ENCODE measurements at places on chromosomes 13 and 19.
A peak's percentile ranks its signal among the peaks of the same experiment; 100 is the strongest.

- DNase-seq: no peak
Measured at GRCh38 chr13:98200211-98200878, 23.3 kb upstream of the RNF113B start.

DNA sequence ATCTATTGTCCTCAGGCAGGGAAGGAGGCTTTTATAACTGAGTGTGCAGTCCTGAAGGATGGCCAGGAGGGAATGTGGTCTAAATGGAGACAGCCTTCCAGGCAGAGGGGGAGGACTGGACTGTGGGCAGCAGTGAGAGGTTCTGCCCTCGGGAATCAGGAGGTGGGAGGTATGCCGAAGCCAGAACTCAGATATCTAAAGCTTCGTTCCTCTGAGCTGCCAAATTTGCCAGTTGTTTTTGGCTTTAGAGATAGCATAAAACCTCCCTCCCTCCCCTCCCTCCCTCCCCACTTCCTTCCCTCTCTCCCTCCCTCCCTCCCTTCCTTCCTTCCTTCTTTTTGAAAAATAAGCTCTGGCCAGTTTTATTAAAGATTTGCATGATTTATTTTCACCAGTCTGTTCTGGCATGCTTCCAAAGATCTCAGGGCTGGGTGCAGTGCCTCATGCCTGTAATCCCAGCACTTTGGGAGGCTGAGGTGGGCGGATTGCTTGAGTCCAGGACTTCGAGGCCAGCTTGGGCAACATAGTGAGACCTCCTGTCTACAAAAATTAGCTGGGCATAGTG is 2.4 kb downstream of the MEDAG start:
- DNase-seq: no peak

GRCh38 chr13:112575675-112576074 is 12.3 kb downstream of the TUBGCP3 start:
- no peak for DNase-seq

- DNase-seq: no peak
Measured at GRCh38 chr13:83876546-83876945, 5.7 kb downstream of the SLITRK1 start.

DNA sequence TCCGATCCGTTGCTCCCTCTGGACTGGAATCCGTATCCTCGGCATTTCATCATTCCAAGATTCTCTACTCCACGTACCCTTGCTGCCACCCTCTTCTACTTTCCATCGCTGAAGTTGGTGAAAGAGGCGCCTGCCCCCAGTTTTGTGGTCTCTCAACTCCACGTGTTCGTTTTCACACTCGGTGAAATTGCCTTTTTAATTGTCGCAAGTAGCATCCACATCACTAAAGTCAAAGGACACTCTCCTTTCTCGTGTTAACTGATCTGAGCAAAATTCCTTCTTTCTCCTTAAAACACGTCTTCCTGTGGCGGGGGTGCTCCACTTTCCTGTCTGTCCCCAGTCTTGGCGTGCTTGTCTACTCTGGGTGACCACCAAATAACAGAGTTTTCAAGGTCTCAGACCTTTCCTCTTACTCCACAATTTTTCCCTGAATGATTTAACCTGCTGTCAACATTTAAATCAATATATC is 1.1 kb upstream of the TMTC4 start:
- DNase-seq: no peak

DNA sequence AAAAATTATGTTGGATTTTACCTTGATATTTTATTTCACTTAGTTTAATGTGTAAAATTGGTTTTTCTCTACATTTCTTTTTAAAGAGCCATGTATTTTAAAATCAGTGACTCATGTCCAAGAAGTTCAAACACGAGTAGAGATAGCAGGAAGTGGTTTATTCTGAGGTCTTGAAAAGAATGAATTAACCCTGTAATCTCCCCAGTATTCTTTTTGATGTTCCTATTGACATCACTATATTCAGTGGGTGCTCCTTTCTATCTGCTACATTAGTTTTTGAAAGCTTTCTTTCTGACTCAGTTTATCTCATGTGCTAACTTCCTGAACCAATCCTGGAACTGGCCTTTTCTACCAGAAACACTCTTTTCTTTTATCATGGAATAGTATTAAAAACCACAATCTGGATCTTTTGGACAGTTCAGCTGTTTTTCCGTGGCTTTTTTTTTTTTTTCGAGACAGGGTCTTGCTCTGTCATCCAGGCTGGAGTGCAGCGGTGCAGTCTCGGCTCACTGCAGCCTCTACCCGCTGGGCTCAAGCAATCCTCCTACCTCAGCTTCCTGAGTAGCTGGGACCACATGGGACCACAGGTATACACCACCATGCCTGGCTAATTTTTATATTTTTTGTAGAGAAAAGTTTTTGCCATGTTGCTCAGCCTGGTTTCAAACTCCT is 114.9 kb downstream of the PCCA start:
- no peak for DNase-seq

- DNase-seq: no peak
Measured at GRCh38 chr19:7918615-7919421, 1.3 kb upstream of the SNAPC2 start.

DNA sequence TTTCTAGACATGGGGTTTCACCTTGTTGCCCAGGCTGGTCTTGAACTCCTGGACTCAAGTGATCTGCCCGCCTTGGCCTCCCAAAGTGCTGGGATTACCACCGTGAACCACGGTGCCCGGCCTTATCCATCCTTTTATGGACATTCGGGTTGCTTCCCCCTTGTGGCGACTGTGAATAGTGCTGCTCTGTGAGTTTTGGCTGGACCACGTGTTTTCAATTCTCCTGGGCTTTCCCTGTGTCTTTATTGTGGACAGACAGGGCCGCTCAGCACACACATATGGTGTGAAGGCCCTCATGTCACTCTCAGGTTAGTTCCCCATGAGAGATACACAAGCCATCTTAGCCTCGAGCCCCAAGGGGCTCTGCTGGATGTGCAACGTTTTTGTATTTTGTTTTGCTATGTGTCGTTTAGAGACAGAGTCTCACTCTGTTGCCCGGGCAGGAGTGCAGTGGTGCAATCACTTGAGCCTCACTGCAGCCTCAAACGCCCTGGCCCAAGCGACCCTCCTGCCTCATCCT is 40.5 kb downstream of the MAU2 start:
- DNase-seq: peak; percentile 66

DNA sequence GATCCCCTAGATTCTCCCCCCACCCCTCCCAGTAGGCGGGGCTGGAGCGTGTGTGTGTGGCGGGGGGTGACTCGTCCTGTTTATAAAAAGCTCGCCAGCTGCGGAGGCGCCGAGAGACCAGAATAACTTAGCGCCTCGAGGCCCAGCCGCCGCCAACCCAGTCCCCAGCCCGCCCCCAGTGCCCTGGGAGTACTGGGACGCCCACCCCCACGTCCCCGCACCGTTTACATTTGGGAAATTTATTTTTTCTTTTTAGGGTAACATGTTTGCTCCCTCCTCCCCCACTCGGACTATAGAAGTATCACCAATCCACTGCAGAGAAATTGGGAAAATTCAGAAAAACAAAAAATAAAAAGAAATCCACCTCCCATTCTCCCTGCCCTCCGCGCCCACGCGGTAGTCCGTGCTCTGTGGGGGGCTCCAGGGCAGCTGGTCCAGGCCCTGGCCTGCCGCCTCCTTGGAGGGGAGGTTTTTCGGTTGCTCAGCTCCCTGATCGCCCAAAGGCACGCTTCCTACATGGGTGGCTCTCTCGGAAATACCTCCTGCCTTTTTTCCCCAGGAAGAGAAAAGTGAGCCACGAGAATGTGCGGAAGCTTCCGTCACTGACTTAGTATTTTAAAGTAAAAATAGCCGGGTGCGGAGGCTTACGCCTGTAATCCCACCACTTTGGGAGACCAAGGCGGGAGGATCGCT is 1.5 kb upstream of the RAB3A start:
- DNase-seq: peak; percentile 62

GRCh38 chr19:38122402-38123093 is 101.5 kb downstream of the DPF1 start:
- no peak for DNase-seq

DNA sequence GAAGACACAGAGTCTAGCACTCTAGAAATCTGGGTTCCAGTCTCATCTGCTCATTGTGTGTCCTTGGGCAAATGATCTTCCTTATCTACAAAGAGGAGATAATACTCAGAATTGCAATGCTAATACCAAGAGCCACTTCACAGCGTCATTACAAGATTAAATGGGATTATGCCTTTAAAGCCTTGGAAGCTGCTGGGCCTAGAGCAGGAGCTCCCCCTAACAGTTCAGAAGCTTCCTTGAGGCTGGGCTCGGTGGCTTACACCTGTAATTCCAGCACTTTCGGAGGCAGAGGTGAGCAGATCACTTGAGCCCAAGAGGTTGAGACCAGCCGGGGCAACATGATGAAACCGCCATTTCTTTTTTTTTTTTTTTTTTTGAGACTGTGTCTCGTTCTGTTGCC is 27.6 kb downstream of the AP2S1 start:
- DNase-seq: no peak

DNA sequence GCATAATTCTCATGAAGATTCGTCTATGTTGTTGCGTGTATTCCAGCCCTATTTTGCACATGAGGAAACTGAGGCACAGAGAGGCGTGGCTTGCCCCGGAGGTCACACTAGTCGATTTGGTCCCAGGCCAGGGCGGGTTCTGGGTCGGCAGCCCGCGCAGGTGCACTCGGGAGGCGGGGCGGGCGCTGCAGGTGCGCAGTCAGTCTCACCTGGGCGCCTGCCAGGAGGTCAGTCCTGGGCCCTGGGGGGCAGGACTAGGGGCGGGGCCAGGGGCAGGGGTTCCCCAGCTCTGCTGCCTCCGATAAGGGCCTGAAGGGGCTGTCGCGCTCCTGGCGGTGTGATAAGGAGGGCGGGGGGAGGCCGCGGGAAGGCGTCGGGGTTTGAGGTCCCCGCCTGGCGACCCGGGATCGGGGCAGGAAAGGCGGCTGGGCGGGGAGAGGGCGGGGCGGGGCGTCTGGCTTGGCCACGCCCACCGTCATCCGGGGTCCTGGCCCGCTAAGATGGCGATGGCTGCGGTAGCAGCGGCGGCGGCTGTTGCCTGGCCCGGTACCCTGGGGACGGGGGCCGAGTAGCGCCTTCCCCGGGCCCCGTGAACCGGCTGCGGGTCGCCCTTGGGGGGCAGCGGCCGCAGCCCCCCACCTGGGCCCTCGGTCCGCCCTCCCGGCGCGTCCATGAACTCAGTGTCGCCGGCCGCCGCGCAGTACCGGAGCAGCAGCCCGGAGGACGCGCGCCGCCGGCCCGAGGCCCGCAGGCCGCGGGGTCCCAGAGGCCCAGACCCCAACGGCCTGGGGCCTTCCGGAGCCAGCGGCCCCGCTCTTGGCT is at the start of gene ATG4D:
TSS of gene ATG4D (plus strand) at position 485 of the 822 bp plus-strand sequence. CDS start at position 672, 187 bp downstream.
- DNase-seq: peak; percentile 81

DNA sequence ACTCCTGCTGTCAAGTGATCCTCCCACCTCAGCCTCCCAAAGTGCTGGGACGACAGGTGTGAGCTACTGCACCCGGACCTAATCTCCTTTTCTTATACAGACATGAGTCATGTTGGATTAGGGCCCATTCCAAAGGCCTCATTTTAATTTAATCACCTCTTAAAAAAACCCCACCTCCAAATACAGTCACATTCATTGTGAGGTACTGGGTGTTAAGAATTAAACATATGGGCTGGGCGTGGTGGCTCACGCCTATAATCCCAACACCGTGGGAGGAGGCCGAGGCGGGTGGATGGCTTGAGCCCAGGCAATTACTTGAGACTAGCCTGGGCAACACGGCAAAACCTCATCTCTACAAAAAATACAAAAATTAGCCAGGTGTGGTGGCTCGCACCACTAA is 46.6 kb downstream of the PIN1 start:
- no peak for DNase-seq

GRCh38 chr19:15417699-15418098 is 1.1 kb downstream of the AKAP8L start:
- DNase-seq: peak; percentile 39

DNA sequence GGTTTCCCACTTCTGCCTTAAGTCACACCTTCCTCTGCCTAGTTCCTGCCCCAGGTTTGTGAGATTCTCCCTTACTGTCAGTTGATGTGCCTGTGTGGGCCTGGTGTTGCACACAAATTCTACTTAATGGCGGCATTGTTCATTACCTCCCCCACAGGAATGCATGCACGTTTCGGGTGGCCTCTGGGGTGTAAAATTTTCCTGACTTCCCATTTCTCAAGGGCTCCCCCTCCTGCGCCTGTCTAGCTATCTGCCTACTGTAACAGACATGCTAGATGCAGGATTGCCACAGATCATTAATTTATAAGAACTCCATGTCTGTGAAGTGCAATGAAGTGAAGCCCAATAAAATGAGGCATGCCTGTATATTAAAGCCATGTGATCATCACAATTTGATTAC is 1466.3 kb downstream of the PCDH9 start:
- DNase-seq: no peak

GRCh38 chr19:12956446-12957388 is at the start of gene GADD45GIP1:
Gene GADD45GIP1 (minus strand): TSS chr19:12957223. CDS start chr19:12957212, 11 bp downstream.
- DNase-seq: peak; percentile 75

DNA sequence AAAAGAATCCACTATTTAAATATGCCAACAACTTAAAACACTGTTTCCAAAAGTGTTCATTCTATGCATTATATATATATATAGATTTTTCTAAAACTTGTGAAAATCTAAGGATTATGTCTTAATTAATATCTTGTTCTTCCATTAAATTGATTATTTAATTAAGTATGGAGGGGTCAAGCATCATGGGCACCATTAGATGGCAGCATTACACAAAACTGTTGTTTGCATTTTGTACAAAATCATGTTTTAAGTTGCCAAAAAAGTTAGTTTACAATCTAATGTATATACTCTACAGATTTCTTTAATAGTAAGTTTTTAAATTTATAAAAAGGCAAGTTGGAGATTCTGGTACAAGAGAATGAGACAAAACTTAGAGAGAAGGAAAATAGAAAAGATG is 213.2 kb upstream of the EDNRB start:
- DNase-seq: no peak

DNA sequence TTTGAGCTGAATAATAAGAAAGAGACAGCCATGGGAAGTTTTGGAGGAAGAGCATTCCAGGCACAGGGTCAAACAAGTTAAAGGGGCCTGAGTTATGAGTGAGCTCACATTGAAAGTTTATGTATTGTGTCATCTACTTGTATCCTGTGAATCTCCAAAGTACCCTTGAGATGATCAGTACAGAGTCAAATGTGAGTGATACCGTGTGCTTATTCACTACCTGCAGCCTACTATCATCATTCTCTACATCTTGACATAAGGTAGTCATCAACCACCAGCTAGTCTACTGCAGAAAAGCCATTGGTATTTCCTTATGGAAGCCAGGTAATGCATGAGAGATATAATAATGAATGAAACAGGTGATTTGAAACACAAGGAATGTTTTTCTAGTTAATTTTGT is 3.0 kb upstream of the KCTD12 start:
- no peak for DNase-seq
